ENCODE measurements at places on chromosomes 5 and 9. TPM values are rescaled to one million over a fixed set of nuclear protein-coding genes. Genes with fewer than 3 reads are reported as not detected.

MAP3K1 gene
- 9.7 TPM for polyA plus RNA-seq

C5orf58 gene
- 9.1 TPM for polyA plus RNA-seq

ARHGEF39 gene
- polyA plus RNA-seq = 25.2 TPM

ZDHHC11B gene
- polyA plus RNA-seq = 0.83 TPM

LMBRD2 gene
- polyA plus RNA-seq = 4.4 TPM

DMRT3 gene
- not detected for polyA plus RNA-seq

OBP2B gene
- polyA plus RNA-seq = not detected

ZCCHC7 gene
- 38.8 TPM for polyA plus RNA-seq

TRIM32 gene
- 6.7 TPM for polyA plus RNA-seq

GPX3 gene
- 28.0 TPM for polyA plus RNA-seq

SLCO6A1 gene
- 0.34 TPM for polyA plus RNA-seq

All from GM23338 (cell line).